ENCODE measurements at places on chromosomes 7 and 10.

DNA sequence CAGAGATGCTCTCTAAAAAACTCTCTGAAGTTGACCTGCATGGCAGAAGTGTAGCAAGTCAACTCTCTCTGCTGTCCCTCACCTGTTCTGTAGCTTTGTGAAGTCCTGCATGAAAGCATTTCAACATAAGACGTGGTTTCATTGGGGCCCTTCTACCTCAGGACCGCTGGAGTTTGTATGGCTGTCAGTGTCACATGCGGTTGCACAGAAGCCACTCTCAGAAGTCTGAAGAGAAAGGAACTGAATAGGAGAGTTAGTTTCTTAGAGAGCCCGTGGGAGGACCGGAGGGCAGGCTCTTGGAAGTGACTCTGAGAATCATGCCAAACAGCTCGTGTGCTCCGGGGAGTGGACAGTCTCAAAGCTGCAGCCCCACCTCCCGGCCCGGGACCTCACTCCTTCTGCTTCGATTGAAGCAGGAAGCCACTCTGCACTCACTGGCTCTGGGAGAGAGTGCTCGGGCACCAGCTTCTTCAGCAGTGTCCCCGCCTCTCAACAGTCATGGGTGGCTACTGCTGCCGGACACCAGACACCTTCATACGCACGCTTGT, 486.7 kb downstream of the SDK1 start:
- DNase-seq: no peak

- DNase-seq: no peak
These were observed 244.6 kb downstream of the POLR1F start for GRCh38 chr7:19464241-19464640.

DNA sequence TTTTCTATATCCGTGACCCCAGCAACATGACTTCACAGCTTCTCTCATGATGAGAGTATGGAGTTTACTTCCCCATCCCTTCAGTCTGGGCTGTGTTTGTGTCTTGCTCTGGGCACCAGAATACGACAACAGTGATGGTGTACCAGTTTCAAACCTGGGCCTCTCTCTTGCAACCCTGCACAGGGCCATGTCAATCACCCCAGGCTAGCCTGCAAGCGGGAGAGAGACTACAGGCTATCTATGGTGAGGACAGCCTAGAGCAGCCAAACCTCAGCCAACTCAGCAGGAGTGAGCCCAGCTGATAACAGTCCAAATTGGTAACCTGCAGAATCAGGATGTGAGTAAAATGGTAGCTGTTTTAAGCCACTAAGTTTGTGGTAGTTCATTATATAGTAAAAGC, 235.8 kb downstream of the CHCHD3 start:
- DNase-seq: no peak

DNA sequence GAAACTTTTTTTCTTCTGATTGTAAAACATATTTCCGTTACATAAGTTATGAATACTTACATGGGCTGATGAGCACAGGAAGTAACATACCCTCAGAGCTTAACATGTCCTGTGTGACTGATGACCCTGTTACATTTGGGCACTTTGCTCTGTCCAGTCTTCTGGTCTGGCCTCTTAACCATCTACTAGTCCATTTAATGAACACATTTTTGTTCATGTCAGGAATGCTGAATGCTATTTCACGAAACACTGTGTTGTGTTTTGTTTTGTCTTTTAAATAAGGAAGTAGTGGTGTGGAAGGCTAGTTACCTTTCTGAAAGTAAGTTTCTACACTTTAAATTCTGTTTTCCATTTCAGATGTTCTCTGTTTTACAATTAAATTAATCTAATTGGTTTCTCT, 77.7 kb downstream of the RBM33 start:
- no peak for DNase-seq

DNA sequence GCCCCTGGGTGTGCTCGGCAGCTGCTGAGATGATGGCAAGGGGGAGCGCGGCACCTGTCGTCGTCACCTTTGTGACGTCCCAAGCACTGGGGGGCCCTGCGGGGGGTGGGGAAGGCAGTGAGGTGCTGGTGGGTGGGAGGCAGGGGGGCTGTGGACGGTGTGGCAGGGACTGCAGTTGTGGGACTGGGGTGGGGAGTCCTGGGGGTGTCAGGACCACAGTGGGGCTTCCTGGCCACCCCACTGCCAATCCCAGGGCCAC, 82.2 kb downstream of the DNAJB6 start:
- DNase-seq: no peak

GRCh38 chr10:5668429-5668828, 2.0 kb upstream of the ASB13 start:
- no peak for DNase-seq

GRCh38 chr7:12612622-12613021, 42.1 kb downstream of the SCIN start:
- no peak for DNase-seq

DNA sequence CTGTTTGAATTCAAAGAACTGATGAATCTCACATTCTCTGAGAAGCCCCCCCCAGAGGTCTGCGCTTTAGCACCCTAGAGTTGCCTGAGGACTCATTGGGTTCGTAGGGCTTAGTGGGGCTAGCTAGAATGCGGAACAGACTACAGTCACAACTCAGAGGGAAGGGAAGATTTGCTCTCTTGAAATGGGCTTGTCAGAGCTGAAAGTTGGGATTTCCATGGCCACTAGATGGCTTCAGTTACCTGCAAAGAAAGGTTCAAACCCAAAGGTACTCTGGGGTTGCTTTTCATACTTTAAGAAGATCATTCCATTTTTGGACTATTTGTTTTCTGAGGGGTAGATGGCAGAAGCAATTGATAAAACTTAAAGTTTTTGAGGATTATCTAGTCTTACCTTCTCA, 205.0 kb downstream of the BBS9 start:
- no peak for DNase-seq

DNA sequence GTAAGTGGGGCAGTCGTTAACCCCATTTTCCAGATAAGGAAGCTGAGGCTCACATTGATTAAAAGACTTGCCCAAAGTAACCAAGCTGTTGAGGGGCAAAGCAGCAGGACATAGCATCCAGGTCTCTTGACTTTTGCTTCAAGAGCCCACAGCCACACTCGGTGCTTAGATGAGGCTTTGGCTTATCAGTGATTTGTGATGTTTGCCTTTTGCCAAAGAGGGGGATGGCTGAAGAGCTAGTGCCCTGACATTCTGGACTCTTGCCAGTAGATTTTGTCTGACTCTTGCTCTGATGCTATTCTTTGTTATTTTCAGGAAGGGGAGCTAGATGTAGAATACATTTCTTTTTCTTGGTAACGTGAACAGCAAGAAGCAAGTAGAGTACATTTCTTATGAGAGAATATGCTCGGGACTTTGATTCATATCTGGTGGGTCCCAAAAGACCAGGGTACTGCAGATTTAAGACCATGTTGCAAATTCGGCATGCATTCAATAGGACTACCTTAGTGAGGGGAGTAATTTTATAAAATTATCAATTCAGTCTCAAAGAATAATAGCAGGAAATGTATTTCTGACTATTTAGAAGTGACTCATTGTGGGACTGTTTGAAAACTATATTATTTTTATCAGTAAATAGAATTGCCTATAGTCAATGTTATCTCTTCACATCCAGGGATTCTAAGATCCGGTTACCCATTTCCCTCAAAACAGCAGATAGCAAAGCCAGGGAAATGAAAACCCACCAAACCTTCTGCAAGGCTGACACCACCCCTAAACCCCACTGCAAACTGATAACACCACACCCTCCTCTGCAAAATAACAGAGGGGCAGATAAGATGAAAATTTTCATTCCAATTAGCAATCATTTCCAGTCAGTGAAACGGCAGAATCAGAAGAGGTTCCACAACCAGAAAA, 180.0 kb upstream of the BMPER start:
- DNase-seq: no peak

- no peak for DNase-seq
These were observed 3.3 kb downstream of the PLXDC2 start for GRCh38 chr10:19819419-19820033.

- DNase-seq: no peak
These were observed 119.6 kb downstream of the ZMIZ1 start for GRCh38 chr10:79188154-79188965.

DNA sequence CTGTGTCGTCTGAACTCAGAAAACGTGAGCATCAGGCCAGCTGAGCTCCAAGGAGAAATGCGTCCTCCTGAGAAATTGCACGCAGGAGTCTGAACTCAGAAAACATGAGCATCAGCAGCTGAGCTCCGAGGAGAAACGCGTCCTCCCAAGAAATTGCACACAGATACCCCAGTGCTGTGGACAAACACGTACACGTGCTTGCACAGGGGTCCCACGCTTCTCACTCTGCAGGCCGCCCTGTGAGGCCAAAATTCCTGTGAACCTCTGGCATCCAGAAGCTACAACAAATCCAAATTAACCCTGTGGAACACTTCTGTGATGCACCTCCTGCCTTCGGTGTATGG, 133.8 kb downstream of the WDR37 start:
- DNase-seq: no peak

DNA sequence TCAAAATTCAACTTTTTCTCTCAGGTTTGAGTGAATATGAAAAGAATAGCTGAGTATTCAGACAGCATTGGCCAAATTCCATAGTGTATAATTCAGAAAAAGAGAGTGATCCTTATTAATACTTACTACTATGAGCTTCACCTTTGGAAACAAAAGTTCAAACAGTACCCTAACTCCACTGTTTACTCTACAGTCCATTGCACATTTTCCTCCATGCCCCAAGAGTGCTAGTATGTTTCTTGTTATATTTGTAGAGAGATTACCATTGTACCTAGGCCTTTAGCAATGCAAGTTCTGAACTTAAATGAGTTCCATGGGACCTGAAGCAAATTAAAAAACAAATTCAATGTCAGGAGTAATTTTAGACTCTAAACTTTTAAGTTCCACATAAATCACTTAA, 48.1 kb downstream of the MAGI2 start:
- no peak for DNase-seq

DNA sequence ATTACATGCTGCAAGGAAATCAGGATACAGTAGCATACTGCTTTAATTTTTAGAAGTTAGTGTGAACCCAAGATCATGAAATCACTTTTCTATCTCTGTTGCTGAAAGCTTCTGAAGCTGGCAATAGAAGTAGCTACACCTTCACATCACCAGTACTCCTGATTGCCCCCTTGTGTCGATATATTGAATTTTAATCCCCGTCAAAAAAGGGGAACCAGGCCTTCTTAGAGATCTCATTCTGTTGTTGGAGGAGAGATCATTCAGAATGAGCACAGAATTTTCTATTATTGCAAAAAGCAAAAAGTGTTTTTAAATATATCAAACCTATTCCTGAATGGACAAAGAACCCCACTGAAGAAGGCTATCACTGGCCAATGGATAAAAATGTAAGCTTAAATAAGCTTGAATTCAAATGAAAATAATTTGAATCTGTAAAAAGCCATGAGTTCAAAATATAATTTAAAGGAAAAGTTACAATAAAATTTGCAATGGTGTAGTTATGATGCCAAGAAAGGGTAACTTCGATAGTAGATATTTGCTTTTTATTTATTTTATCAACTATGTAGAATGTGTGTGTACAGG, 39.7 kb upstream of the TEX47 start:
- no peak for DNase-seq

GRCh38 chr7:92095380-92095779, 38.9 kb downstream of the CYP51A1 start:
- no peak for DNase-seq

GRCh38 chr7:80039251-80039884, 95.3 kb upstream of the GNAI1 start:
- DNase-seq: no peak

DNA sequence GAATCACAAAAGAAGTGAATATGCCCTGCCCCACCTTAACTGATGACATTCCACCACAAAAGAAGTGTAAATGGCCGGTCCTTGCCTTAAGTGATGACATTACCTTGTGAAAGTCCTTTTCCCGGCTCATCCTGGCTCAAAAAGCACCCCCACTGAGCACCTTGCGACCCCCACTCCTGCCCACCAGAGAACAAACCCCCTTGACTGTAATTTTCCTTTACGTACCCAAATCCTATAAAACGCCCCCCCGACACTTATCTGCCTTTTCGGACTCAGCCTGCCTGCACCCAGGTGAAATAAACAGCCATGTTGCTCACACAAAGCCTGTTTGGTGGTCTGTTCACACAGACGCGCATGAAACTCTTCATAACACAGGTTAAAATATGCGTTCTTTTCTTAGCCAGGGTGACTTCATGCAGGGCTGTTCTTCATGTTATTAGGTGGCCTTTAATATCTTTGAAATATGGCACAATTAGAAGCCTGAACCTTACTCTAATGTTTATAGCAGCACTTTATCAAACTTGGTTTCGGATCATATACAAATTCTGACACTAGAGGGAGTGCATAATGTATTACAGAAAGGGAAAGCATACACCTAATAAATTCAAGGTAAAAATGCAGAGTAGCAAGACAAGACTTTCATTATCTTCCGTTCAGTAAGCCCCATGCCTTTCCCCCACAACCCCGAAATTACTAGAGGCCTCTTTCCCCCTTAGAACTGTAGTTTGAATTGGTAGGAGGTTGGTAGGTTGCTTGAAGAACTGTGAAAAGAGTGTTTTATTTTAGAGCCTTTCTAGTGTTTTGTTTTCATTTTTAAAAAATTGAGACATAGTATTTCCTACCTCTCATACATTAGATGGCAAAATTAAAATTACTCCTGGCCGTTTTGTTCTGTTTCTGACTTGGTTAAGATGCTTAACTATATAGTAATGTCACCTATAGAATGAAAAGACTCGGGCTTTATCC, 117.9 kb downstream of the NPY start:
- no peak for DNase-seq

- DNase-seq: no peak
These were observed 331.9 kb upstream of the LRRN3 start for GRCh38 chr7:110759069-110759468.

DNA sequence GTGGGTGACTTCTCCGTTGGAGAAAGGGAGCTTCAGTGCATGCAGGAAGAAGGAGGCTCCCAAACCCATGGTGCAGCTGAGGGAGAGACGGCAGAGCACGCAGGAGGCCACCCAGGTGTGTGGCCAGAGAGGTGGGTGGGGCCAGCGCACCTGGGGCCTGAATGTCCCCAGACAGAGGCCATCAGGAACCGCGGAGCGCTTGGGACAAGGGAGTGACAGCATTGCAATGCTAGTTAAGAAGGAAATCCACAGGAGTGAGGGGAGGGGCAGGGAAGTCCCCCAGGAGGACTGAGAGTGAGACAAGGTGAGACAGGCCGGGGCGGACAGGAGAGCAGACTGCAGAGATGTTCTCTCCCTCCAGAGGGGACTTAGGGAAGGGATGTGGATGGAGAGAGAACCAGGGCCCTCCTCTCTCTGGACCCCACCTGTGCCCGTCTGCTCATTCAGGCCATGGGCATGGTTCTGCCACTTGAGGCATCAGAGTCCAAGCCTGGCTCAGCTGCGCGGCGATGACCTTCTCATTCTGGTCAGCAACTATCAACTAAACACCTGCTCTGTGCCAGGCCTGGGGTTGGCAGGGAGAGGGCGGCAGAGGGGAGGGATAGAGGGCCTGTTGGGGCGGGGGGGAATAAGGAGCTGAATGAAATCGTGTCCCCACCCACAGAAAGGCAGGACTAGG, 69.4 kb upstream of the COL13A1 start:
- DNase-seq: no peak

- DNase-seq: no peak
These were observed 23.3 kb upstream of the ZNF282 start for GRCh38 chr7:149171892-149172533.
